ENCODE measurements at places on chromosomes 12 and 14. TPM values are rescaled to one million over a fixed set of nuclear protein-coding genes. Genes with fewer than 3 reads are reported as not detected.

SMIM41 gene
- 0.27 TPM for polyA plus RNA-seq

EP400 gene
- 6.1 TPM for polyA plus RNA-seq

PZP gene
- polyA plus RNA-seq: 0.56 TPM

SCNN1A gene
- polyA plus RNA-seq: 1.0 TPM

SLC5A8 gene
- polyA plus RNA-seq: not detected

SUSD6 gene
- polyA plus RNA-seq: 9.1 TPM

ACTR10 gene
- polyA plus RNA-seq: 98.2 TPM

IL26 gene
- not detected for polyA plus RNA-seq

CLEC6A gene
- polyA plus RNA-seq: 0.09 TPM

PEX5 gene
- polyA plus RNA-seq: 29.5 TPM

ITGB7 gene
- 1.9 TPM for polyA plus RNA-seq

Measured in adipose tissue (tissue), 3 donors.